ENCODE measurements at places on chromosomes 3 and 15.

- DNase-seq: no peak
Measured at GRCh38 chr3:99534951-99535704, 103.3 kb upstream of the COL8A1 start.

- no peak for DNase-seq
Measured at GRCh38 chr3:171792531-171792930, 17.8 kb downstream of the PLD1 start.

- no peak for DNase-seq
Measured at GRCh38 chr15:65695081-65695480, 73.3 kb downstream of the SLC24A1 start.

- peak; percentile 67 for DNase-seq
Measured at GRCh38 chr15:68795298-68795848, 25.3 kb downstream of the ANP32A start.

GRCh38 chr15:77637851-77638692 lies 5.4 kb upstream of the LINGO1 start:
- DNase-seq: no peak

DNA sequence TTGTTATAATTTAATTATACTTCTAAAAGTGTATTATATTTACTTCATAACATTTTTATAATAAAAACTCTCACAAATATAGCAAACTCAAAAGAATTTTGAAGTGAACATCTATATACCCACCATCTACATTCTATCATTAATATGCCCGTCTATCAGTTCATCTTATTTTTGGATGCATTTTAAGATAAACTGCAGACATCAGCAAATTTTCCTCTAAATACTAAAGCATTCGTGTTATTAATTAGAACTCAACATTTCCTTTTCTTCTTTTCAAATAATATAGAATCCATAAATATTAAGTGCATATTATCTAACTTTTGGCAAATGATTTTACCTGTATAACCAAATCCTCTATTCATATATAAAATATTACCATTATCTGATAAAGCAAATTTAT lies 242.9 kb upstream of the BCHE start:
- no peak for DNase-seq

DNA sequence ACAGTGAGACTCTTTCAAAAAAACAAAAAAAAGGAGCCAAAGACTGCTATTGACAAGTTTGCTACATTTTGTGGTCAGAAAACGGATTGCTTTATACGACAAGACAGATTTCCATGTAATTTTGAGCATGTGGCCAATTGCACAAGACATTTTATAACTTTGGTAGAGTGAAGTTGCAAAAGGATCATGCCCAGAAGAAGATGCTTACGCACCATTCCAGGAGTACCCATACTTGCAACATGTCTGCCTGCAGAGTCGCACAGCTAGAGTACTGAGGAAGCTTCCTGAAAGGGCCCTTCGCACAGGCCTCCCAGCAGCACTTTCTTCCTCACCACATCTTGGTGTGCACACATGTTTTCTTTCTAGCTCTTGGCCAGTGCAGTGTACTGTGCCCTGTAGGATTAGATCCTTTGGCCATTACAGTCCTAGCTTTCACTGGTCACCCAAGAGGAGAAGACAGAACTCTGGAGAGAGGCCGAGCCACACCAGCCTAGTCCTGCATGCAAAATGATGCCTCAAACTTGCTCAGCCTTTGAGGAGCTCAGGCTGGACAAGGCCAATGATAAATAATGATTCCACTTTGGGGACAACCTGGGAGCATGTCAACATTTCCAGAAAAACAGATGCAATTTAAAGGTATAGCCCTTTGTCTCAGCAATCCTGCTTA lies 11.7 kb downstream of the CHDH start:
- DNase-seq: no peak

- DNase-seq: no peak
Measured at GRCh38 chr3:189260556-189261493, 89.1 kb downstream of the TPRG1 start.

- no peak for DNase-seq
Measured at GRCh38 chr3:123700791-123701722, 116.2 kb upstream of the HACD2 start.

DNA sequence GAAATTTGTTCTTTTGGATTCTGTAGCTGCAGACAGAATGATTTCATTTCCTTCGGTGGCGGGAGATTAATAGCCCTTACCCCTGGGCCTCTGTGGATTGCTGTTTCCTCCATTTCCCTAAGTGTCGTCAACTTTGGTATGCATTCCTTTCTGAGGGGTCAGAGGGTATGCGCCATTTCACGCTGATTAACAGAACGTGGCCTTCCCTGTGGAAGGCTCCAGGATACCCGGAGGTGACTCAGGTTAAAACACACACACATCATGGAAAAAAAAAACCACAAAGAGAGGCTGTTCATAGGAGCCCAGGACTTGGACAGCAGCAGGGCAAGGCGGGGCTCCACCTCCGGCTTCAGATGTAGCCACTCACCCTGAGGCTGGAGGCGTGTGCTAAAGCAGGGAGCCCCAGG lies 51.9 kb downstream of the EPHB1 start:
- DNase-seq: no peak

DNA sequence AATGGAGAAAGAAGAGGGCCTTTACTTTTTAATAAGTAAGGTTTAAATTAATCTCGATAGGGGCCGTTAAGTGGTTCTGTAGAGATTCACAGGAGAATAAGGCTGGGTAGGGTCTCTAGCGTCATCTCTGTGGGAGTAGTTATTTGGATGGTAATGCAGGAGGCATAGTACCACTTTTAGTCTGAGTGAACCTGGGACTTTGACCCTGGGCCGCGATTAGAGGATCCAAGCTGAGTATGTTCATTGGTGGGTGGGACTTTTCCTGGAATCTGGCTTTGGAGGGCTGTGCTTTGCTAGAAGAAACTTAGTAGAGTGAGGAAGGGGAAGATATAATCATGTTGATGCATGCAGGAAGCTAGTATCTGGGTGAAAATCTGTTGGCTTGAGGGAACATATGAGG lies 4.0 kb downstream of the LPP start:
- no peak for DNase-seq

GRCh38 chr15:51620641-51621040 lies 1.9 kb downstream of the DMXL2 start:
- DNase-seq: no peak

DNA sequence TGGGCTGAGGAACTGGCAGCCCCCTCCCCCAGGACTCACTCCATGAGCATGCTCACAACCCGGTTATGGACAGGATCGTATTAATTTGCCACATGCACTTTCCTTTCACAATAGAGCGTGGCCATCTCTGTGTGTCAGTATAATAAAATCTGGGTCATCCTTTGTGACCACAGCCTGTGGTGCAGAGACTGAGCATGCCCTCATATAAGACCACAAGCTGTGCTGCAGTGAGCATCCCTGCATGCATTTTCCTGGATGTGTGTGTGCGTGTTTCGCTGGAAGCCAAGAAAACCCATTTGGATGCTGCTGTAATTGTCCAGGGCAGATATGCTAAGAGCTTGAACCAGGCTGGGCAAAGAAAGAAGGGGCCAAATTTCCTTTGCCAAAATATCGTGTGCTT lies 39.7 kb downstream of the CYP11A1 start:
- DNase-seq: no peak

GRCh38 chr3:16741890-16742289 lies 136.7 kb upstream of the DAZL start:
- DNase-seq: no peak
